ENCODE measurements at places on chromosomes 11 and 22.

- no peak for DNase-seq
Measured at GRCh38 chr11:32713496-32713895, 81.0 kb downstream of the CCDC73 start.

DNA sequence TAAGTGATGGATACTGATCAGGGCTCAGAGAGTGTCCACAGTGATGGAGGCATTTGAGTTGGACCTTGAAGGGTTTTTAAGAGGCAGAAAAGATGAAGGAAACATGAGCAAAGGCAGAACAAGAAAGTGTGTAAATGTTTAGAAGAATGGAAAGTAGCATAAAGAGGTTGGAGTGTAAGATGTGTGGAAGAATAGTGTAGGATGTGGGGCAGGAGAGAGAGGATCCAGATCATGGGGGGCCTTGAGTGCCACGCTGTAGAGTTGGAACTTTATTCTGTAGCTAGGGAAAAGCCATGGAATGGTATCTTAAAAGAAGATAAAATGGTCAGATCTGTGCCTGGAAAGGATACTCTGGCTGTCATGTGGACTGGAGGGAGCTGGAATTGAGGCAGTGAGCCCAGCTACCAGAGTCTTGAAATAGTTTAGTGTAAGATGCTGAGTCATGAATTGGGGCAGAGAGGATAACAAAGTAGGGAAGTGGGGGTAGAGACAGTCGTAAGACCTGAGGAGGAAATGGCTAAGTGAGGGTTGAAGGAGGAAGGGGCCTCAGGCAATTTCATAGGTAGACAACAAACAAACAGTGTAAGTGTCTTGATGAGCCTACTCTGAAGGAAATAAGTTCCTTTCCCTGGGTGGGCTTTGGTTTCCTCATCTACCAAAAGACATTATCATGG lies 6.7 kb downstream of the KCNE3 start:
- no peak for DNase-seq

DNA sequence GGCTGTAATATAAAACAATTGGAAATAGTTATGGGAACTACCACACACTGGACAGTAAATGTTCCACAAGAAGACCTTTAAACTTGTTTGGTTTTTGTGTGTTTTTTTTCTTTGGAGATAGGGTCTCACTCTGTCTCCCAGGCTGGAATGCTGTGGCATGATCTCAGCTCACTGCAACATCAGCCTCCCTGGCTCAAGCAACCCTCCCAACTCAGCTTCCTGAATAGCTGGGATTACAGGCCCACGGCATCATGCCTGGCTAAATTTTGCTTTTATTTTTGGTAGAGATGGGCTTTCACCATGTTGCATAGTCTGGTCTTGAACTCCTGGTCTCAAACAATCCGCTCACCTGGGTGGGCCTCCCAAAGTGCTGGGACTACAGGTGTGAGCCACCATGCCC lies 121.0 kb downstream of the MPPED2 start:
- DNase-seq = no peak

GRCh38 chr11:14378171-14378570 lies 19.2 kb upstream of the RRAS2 start:
- no peak for DNase-seq

GRCh38 chr11:91115116-91115515 lies 892.3 kb upstream of the CHORDC1 start:
- no peak for DNase-seq

DNA sequence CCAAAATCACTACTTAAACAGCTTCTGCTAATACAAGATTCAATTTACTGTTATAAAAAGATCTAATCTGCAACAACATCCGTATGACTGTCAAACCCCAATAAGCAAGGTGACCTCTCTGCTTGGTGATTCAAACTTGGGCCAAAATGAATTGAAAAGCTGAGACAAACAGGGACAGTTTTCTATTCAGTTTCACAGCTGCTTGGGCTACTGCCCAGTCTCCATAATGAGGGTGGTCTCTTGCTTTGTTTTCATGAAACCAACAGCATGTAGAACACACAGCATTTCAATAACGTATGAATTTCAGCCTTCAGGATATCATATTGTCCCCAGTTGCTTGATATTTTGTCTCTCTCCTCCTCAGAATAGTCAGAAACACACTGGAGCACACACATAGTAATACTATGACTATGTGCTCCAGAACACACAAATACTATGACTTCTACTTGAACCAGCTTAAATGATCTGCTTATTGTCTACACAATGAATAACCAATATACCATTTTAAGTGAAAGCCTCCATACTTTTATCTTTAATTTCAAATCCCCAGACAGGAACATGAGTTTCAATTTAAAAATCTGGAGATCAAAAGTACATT lies 285.0 kb downstream of the TTC28 start:
- DNase-seq = no peak

DNA sequence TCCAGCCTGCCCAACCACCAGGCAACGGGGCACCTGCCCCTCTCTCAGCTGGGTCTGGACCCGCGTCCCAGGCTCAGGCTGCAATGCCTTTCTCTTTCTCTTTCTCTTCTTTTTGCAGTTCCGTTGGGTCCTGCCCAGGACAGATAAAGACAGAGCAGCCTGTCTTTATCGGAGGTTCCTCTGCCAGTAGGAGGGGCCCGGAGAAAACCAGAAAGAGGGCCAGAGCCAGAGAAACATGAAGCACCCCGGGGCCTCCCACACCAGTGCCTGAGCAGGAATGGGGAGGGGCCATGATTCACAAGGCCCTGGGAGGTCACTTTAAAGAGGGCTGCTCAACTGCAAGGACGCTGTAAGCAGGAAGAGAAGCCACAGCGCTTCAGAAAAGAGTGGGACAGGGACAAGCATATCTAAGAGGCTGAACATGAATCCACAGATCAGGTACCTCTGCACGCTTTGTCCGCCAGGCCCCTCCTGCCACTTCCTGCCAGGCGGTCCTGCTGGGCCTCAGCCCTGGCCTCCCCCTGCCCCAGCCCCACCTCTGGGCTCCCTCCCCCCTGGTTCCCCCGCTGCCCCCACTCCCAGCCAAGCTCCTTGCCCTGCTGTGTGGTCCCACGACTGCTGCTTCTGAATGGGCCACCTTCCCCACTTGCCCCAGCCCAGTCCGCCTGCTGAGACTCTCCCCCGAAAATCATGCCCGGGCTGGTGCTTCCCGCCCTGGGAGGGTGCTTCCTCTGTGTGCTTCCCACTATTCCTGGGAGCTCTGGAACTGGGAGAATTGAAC lies at the start of gene APOBEC3C:
TSS of gene APOBEC3C (plus strand) at position 316 of the 781 bp plus-strand sequence. CDS start at position 422, 106 bp downstream.
- DNase-seq = peak; percentile 64

- DNase-seq = no peak
Measured at GRCh38 chr22:48757581-48757980, 1070.1 kb downstream of the BRD1 start.

DNA sequence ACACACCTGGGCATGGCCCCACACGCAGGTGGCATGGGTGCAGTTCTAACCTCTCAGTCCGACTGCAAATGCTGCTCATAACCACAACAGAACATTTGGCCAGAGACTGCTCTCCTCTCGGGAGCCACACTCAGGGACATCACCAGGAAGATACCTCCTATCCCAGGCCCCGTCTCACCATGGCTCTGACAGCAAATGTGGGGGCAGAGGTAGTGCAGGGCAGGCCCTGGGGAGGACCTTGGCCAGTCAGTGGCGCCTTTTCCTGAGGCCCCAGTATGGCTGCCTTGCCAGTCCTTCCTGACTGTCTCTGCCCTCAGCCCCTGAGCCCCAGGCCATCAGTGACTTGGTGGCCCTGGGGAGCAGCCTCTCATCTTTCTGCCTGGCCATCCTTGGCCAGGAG lies 2.8 kb downstream of the KRTAP5-6 start:
- DNase-seq = no peak

- no peak for DNase-seq
Measured at GRCh38 chr11:134138376-134138775, 69.5 kb downstream of the JAM3 start.

DNA sequence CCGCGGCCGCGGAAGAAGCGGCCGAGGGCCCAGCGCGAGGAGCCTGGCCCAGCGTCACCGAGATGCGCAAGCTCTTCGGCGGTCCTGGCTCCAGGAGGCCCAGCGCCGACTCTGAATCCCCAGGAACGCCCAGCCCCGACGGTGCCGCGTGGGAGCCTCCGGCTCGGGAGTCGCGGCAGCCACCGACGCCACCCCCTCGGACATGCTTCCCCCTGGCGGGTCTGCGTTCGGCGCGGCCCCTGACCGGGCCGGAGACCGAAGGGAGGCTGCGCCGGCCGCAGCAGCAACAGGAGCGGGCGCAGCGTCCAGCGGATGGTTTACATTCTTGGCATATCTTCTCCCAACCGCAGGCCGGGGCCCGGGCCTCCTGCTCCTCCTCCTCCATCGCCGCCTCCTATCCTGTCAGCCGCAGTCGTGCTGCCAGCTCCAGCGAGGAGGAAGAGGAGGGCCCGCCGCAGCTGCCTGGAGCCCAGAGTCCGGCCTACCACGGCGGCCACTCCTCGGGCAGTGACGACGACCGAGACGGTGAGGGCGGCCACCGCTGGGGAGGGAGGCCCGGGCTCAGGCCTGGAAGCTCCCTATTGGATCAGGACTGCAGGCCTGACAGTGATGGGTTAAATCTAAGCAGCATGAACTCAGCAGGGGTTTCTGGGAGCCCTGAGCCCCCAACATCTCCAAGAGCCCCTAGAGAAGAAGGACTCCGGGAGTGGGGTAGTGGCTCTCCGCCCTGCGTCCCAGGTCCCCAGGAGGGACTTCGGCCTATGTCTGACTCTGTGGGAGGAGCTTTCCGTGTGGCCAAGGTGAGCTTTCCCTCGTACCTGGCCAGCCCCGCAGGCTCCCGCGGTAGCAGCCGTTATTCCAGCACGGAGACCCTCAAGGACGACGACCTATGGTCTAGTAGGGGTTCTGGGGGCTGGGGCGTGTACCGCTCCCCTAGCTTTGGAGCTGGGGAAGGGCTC lies 1.2 kb downstream of the ARHGEF17 start:
- no peak for DNase-seq

GRCh38 chr11:107819361-107820014 lies 39.1 kb downstream of the SLC35F2 start:
- DNase-seq = no peak

DNA sequence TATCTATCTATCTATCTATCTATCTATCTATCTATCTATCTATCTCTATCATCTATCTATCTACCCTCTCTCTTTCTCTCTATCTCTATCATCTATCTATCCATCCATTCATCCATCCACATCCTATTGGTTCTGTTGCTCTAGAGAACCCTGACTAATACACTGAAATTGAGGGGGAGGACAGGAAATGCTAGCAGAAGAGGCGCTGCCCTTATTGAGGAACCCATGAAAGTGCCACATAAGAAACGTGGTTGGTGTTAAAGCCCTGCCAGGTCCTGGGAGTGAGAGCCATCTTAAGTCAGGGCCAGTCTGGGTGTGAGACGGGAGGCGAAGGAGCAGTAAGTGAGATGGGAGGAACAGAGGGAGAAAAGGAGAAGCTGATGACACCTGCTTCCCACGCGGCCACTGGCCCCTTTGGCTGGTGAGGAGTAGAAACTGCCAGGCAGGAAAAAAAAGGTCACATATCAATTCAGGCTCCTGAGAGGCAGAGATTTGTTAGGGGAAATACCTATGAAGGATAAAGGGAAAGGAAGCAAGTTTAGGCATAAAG lies 87.9 kb upstream of the PLET1 start:
- no peak for DNase-seq

- DNase-seq = no peak
Measured at GRCh38 chr11:67516806-67517205, 6.4 kb downstream of the CABP2 start.

GRCh38 chr11:47591764-47592163 lies 2.4 kb downstream of the C1QTNF4 start:
- DNase-seq = no peak
